HepG2 (cell line): ENCODE measurements at places on chromosomes 4 and X.

GRCh38 chr4:55736605-55737183 is 82.9 kb upstream of the EXOC1L start:
- no peaks in the 10 kb centered on the region for H3K4me1 ChIP-seq
- no peaks in the 10 kb centered on the region for H3K27me3 ChIP-seq
- H3K4me3 ChIP-seq = no peak overlapping the region

DNA sequence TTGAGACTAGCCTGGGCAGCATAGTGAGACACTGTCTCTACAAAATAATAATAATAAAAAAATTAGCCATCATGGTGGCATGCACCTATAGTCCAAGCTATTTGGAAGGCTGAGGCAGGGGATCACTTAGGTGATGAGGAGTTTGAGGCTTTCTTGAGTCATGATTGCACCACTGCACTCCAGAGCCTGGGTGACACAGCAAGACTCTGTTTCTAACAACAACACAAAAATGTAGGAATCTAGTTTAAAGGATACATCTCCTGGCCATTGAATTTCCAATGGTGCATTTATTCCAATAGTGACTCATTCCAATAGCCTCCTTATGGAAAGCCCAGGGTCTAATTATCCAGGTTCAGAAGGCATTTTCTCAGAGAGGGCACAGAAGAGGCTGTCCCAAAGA is 21.9 kb upstream of the HERC6 start:
- 0 out of 3 replicates have a peak, but pooled peaks cover 3% of the 10 kb centered on the region for H3K27me3 ChIP-seq
- no peak overlapping the region for H3K4me3 ChIP-seq
- DNase-seq = no peak
- no peaks in the 10 kb centered on the region for H3K36me3 ChIP-seq

DNA sequence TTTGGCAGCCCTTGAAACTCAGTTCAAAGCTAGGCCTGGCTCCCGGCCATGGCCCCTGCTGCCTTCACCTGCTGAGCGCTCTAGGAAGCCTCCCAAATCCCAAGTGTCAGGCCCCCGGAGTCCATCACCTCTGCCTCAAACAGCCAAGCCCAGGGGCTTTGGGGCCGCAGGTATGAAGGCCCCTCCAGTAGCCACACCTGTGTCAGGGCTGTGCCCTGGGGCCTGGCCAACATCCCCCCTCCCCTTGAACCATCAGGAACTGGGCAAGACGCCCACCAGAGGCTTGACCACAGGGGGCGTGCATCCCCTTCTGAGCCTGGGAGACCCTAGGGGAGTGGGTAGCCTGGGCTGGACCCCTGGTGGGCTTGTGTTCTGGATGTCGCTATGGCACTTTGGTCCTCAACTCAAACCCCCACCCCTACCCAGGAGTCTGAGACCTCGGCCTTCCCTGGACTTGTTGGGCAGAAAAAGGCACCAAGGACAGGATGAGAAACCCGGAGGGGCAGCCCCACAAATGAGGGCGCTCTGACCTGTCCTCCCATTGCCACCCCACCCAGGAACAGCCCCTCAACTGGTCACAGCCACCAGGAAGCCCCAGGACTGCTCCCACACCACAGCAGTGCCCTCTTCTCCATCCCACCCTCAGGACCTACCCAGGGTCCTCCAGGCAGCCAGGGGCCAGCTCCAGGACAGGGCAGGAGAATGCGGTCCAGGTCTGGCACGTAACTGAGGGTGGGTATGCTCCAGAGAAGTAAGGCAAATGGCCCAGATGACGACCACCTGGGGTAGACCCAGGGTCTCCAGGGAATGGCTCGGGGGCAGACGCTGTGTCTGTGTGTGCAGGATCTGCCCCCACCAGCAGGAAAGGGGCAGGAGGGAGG is 4.2 kb upstream of the SLBP start:
- no peak for DNase-seq
- no peak overlapping the region for H3K4me3 ChIP-seq
- H3K36me3 ChIP-seq = no peaks in the 10 kb centered on the region; the same call in 1 of the 2 replicates
- H3K27ac ChIP-seq = no peak overlapping the region

DNA sequence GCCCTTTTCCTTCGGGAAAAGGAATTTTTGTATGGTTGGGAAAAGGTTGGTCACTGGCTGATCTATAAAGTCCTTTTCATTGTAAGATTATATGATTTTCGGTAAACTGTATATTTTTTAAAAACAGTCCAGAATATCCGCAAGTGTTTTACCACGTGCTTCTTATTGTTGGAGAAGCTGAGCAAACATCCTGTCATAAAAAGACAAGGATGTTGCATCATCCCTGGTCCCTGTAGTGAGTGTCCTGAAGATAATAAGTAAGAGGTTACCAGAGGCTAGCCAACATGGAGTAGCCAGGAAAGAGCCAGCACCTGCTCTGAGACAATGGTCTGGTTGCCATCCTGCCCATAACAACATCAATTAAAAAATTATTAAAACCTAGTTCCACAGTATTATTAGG is 5.1 kb downstream of the CXCL9 start:
- no peak overlapping the region for H3K4me3 ChIP-seq
- H3K4me1 ChIP-seq = no peaks in the 10 kb centered on the region
- H3K36me3 ChIP-seq = no peaks in the 10 kb centered on the region
- no peak overlapping the region for H3K27ac ChIP-seq
- no peaks in the 10 kb centered on the region for H3K27me3 ChIP-seq

- H3K27me3 ChIP-seq = no peaks in the 10 kb centered on the region
- DNase-seq = no peak
- peaks cover 27% of the 10 kb centered on the region for H3K4me1 ChIP-seq
- no peak overlapping the region for H3K27ac ChIP-seq
Measured at GRCh38 chrX:2463973-2464676, 36.7 kb downstream of the DHRSX start.

GRCh38 chr4:23097251-23097650 is 404.5 kb downstream of the GBA3 start:
- no peaks in the 10 kb centered on the region for H3K36me3 ChIP-seq
- H3K27me3 ChIP-seq = no peaks in the 10 kb centered on the region
- no peak overlapping the region for H3K27ac ChIP-seq
